ENCODE measurements at places on chromosomes 3 and 15.

DNA sequence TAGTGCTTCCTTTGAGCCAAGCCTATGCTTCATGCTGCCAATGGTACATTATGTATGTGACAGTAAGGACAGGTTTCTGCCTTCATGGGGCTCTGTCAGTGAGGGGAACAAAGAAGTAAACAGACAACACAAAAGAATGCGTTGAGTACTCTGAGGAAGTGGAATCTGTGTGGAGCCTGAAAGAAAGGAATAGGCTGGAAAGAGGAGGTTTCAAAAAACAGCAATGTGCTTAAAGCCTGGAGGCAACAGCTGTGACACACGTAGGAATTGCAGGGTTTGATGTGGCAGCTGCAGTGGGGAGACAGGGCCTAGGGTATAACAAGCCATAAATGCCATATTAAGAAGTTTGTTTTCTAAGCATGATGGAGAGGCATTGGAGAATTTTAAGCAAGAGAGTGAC, 316.7 kb downstream of the CLSTN2 start:
- no peak for DNase-seq

- DNase-seq: no peak
Observed at GRCh38 chr15:38271895-38272294, 19.3 kb downstream of the SPRED1 start.

- no peak for DNase-seq
Observed at GRCh38 chr15:42716626-42717025, 20.3 kb downstream of the CDAN1 start.

- DNase-seq: no peak
Observed at GRCh38 chr15:34217587-34218225, 7.1 kb upstream of the EMC4 start.

DNA sequence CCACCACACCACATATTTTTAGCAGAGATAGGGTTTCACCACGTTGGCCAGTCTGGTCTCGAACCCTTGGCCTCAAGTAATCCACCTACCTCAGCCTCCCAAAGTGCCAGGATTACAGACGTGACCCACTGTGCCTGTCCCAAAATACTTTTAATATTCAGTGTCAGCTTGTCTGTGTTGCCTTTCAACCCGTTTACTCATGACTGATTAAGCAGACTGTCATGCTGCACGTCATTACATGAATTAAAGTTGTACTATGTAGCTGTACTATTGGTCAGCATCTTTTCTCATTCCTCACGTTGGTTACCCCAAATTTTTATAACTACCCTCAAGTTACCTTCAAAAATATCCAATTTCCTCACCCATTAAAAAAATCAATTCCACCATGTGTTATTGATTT, 48.7 kb upstream of the GADL1 start:
- DNase-seq: no peak

DNA sequence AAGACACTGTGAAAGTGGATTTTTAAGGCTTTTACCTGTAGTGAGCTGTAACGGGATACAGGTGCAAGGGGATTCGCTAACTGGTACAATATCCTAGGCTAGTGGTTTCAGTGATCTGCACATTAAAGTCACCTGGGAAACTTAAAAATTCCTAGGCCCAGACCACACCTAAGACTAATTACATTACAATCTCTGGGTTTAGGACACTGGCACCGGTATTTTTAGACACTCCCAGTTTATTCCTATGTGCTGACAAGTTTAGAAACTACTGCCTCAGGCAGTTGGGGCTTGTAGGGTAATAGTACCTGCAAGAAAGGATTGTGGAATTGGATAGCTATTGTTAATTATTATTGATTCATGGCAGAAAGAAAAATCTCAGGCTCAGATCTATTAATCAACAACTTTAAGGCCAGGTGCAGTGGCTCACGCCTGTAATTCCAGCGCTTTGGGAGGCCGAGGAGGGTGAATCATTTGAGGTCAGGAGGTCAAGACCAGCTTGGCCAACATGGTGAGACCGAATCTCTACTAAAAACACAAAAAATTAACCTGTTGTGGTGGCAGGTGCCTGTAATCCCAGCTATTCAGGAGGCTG, 50.4 kb upstream of the CASR start:
- DNase-seq: no peak

- no peak for DNase-seq
Observed at GRCh38 chr3:59334585-59334984, 284.8 kb upstream of the CFAP20DC start.

- DNase-seq: no peak
Observed at GRCh38 chr3:142916605-142917004, 27.7 kb upstream of the PCOLCE2 start.

GRCh38 chr3:180983136-180983535, 6.4 kb downstream of the DNAJC19 start:
- no peak for DNase-seq

DNA sequence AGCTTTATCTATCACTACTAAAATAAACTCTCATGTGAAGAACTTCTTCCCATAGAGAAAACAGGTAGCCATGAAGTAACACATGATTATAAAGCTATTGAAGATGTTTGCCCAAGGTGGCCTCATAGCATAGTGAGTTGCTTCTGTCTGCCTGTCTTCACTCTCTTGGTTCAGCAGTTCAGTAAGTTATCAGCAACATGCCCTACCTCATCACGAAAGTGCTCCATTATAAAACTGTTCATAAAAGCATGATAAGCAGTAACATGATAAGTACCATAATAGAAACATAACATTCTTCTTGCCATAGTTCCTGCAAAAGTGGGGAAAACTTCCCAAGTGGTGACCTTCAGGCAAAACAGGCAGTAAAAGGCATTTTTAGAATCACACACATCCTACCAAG, 45.6 kb downstream of the MRPL3 start:
- no peak for DNase-seq

DNA sequence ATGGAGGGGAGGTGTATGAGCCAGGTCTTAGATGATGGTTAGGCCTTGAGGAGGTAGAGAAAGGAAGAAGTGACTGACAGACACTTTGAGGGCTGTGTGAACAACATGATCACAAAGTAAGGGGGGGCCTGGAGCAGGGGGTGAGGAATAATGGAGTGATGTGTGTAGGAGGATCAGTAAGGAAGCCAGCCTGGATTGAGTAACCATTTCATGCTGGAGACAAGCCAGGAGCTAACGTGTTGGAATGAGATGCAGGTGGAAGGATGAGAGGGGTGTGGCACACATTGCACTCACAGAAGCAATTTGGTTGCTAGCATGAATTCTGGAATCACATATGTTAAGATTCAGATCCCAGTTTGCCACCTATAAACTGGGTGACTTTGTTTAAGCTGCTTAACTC, 65.5 kb downstream of the BBX start:
- no peak for DNase-seq

DNA sequence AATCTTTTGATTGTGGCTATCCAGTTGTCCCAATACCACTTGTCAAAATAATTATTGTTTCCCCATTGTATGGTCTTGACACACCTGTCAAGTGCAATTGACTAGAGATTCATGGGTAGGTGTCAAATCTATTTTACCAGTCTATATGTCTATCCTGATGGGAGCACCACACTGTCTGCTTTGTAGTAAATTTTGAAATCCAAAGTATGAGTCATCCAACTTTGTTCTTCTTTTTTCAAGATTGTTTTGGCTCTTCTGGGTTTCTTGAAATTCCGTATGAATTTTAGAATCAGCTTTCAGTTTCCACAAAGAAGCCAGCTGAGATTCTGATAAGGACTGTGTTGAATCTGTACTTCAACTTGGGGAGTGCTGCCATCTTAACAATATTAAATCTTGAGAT, 71.9 kb downstream of the CSNK1G1 start:
- no peak for DNase-seq

GRCh38 chr3:101509811-101510210, 3.2 kb downstream of the SENP7 start:
- DNase-seq: no peak

DNA sequence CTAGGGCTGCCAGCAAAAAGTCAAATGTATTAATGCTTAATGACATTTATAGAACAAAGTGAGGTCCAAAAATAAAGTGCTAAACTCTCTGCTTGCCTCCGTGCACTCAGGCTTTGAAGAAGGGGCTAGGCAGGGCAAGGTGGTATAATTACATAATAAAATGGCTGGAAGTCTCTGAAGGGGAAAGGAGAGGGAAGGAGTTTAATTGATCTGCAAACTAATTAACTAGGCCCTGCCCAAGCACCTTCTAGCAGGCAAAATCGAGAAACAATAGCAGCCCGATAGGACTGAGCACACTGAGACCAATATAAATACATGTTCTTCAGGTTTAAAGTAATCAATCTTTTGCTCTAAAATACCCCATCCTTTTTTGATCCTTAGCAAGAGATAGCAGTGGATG, 13.0 kb downstream of the DIS3L start:
- no peak for DNase-seq

DNA sequence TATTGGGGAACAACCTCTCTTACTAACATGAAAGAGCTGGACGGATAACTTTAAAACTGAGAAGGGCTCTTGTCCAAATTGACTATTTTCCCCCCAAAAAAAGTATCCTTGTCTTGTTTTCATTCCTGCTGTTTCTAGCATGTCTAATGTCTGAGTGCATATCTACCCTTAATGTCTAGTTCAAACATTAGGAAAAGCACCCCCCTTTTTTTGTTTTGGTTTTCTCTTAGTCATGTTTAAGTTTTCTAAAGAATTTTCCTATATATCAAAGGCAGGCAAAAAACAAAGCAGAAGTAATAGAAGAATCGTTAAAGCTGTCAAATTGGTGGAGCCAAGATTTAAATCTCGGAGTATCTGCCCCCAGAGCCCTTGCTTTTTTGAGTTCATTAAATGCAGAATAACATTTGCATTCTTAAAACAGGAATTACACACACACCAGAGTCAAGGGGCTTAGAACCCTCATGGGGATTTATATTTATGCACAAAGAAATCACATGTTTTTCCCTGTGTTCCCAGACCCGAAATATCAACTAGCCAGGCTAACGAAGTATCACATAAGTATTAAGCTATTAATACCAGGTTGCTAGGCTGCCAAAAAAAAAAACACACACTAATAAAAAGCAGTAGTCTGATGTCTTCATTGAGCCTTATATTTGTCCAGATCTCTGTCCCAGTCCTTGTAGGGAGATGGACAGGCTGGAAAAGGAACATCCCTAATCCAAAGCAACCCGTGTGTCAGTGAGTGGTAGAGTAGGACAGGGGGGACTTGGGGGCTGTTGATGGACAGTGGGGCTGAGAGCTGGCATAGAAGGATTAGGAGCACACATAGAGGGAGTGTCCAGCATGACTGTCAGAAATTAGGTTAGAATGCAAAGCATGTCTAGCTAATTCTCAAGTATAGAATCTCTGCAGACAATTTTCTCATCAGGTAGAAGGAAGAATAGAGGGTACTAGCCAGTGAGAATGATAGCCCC, 103.6 kb upstream of the BFSP2 start:
- DNase-seq: no peak

- no peak for DNase-seq
Observed at GRCh38 chr3:25587094-25587493, 77.6 kb downstream of the TOP2B start.

DNA sequence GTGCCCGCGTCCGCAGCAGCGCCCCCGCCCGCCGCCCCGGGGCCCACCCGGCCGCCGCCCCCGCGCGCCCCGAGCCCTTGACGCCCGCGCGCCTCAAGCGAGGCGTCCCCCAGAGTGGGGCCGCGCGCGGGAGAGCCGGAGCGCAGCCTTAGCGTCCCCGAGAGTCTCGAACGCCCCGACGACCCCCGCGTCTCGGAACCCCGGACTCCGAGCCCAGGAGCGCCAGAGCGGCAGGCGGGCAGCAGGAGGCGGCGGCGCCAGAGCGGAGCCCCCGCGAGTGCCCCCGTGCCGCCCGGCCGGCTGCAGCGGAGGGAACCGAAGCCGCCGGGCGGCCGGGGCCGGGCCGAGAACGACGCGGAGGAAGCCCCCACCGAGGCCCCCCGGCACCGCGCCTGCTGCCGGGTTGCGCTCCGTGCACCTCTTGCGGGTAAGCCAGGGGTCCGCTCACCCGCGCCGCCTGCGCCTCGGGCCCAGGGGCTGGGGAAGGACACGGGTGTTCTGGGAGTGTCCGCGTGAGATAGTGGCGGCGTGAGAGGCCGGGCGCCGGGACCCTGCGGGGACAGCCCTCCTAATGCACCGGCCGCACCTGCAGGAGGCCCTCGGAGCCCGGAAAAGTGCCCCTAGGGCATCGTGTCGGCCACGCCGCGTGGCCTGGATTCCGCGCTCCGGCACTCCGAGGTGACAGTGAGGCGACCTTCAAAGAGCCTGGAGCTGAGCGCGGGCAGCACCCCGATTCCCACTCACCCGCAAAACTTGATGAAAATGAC, 52.0 kb upstream of the ULK4 start:
- peak; percentile 44 for DNase-seq

GRCh38 chr3:42803414-42804105, 730 bp downstream of the HIGD1A start:
- DNase-seq: peak; percentile 47

GRCh38 chr3:196772897-196773296, 33.2 kb downstream of the PAK2 start:
- DNase-seq: no peak

GRCh38 chr3:38960953-38961622, 90.7 kb downstream of the SCN11A start:
- peak; percentile 12 for DNase-seq

- DNase-seq: no peak
Observed at GRCh38 chr15:58732625-58733363, 16.7 kb downstream of the ADAM10 start.

GRCh38 chr3:48403533-48404439, 26.1 kb downstream of the PLXNB1 start:
- DNase-seq: no peak
